ENCODE measurements at places on chromosomes 3 and 15. TPM values are rescaled to one million over a fixed set of nuclear protein-coding genes. Genes with fewer than 3 reads are reported as not detected.

The ECE2 gene
- not detected for total RNA-seq

The ZNF774 gene
- total RNA-seq = 2.5 TPM

The SMCO1 gene
- not detected for total RNA-seq

The RPL4 gene
- 2,451 TPM for total RNA-seq

The TMEM212 gene
- total RNA-seq = not detected

The LMAN1L gene
- not detected for total RNA-seq

The GPR62 gene
- not detected for total RNA-seq

The ARPP21 gene
- total RNA-seq = not detected

The RTP1 gene
- total RNA-seq = not detected

The NANOGP8 gene
- not detected for total RNA-seq

The CMTM8 gene
- 1.9 TPM for total RNA-seq

The POLQ gene
- 0.68 TPM for total RNA-seq

The GOLGA6B gene
- not detected for total RNA-seq

The SLC7A14 gene
- not detected for total RNA-seq

The SI gene
- total RNA-seq = not detected

The PP2D1 gene
- not detected for total RNA-seq

The ACOX2 gene
- 27.1 TPM for total RNA-seq

The TRANK1 gene
- 9.1 TPM for total RNA-seq

The C3orf85 gene
- total RNA-seq = not detected
